Muscle of back (tissue), 13 donors: ENCODE measurements at places on chromosomes 7 and 10.

DNA sequence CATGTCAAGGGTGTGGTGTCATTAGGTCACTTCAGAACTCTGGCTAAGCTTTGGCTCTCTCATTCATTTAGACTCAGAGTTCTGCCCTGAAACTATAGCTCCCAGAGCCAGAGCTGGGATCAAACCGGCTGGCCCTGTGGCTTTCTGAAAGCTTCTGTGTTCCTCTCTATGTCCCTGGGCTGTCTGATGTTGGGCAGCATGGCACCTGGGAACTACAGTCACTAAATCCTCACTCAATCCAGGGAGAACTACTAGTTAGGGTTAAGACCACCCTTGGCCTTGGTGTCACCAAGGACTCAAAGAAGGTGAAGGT, 13.2 kb downstream of the ATG9B start:
- no peak for DNase-seq

GRCh38 chr10:16458166-16458955, 21.6 kb downstream of the PTER start:
- no peak for DNase-seq

DNA sequence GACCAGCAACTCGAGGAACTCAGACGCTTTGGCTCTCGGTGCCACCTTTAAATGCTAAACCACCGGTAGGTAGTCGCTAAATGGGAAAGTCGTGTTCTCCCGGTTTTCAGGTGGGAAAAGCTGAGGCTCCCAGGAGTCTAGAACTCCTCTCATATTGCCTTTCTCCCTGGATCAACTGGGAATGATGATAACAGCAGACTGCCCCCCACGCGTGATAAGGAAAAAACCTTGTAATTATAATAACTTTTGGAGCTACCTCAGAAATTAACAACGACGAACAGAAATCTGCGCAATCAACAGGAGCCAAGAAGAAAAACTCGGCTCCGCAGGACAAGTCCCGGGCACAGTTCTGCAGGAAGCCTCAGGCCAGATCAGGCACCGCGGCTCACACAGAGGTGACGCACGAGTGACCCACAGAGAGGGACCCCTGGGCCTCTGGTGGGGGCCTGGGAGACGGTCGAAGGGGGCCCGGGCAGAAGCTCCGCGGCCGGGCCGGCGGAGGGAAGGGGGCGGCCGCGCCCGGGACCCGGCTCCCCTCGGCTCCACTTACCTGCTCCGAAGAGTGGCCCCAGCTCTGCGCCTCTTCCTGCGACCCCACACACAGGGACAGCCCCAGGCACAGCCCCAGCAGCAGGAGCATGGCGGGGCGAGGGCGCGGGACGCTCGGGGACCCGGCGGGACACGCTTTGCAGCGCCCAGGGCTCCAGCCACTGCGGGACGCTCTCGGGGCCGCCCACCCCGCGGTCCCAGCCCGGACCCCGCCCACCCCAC, at the start of gene ITIH5:
ITIH5 (minus strand) TSS at position 714 of the 771 bp plus-strand sequence; CDS start at position 640, 74 bp downstream.
- peak; percentile 65 for DNase-seq

DNA sequence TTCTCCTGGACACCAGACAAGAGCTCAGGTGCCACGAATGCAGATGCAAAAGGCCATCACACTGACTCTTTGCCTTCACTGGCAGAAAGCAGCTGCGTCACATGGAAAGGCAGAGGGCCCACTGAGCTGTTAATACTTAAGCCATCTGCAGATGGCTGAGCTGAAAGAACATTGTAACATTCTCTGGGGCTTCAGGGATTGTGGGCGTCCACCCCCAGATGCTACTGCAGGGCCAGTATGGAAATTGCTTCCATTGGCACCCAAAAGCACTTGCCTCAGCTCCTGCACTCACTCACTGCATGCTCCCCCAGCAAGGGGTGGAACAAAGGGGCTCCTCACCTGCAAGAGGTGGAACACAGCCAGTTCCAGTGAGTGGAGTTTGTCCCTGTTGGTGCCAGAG, 1264.6 kb downstream of the REEP3 start:
- DNase-seq: peak; percentile 2

- peak; percentile 36 for DNase-seq
Observed at GRCh38 chr7:29193316-29194205, 1.0 kb upstream of the CHN2 start.

GRCh38 chr7:41652267-41652666, 50.6 kb downstream of the INHBA start:
- DNase-seq: peak; percentile 89

DNA sequence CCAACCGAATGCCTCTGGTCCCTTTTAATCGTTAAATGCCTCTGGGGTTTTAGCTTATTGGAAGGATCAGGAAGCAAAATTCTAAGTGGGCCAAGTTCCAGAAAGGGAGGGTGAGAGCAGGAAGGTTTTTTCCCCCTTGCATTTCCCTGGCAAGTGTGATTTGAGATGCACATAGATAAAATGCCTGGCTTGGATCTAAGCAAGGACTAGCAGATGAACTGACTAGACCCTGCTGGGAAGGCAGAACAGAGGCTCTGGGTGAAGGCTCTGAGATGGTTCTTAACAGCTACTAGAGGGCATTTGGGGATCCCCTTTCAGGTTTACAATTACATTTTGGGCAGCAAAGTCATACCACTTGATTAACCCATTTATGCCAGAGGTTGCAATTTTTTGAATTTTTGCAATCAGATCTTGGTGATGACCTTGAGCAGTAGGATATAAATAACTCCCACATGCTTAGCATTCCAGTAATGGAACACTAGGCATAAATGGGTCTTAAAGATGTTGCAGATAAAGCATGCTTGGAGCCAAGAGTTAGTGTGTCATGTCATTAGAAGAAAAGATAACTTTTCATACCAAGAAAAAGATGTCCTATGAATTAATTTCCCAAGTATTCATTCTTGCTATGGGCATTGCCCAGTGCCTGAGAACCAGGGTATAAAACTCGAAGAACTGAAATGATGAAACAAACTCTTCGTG, 205.9 kb downstream of the SEC23IP start:
- DNase-seq: no peak

- DNase-seq: no peak
Observed at GRCh38 chr10:91201213-91201996, 19.1 kb upstream of the PCGF5 start.

DNA sequence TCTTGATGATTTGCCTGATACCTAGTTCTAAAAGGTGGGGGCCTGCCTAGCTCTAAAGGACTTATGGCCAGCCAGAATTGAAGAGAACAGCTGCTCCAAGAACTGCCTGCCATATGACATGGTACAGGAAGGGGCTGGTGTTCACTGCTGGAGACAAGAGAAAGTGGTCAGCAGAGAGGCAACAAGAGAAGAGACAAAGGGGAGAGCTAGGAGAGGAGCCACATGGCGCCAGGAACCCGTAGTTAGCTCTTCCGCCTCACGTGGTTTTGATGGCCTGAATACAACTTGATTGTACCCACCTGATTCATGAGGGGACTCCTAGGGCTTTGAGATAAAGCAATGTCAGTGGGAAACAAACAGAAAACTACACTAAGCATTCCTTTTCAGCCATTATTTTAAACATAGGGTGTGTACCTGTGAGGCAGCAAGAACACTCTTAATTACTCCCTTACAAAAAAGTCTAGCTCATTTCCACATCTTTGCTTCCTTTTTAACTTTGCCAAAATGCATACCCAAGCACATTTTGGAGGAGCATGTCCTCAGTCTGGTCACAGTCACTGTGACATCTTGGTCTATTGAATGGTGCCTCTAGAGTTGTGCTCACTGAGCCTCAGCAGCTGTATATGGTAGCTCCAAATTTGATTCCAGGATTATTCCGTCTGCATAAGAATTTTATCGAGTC, 71.6 kb downstream of the CCDC71L start:
- DNase-seq: no peak

DNA sequence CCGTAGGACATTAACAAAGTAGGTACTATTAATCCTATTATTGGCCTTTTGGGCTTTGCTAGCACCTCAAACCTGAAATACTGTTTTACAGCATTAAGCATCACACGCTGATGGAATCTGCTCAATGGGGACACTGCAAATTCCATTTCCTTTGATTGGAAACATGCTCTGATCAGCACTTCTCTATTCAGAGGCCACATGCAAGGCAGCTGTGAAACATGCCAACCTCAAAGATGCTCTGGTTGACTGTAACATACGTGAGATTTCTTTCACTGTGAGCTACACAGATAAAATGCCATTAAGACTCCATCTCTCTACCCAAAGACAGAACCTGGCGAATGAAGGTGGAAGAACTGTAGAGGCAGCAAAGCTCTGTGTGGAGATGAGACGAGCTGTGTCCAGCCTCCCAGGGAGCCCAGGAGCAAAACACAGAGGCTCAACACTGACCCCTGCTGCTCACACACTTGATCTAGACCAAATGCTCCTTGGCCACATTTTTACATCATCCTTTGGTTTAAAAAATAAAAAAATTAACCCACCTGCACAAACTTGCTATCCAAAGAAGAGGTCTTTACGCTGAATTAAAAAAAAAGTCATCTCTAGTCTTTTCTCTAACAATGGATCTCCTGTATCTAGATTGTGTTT, 8.0 kb downstream of the RSU1 start:
- DNase-seq: no peak

DNA sequence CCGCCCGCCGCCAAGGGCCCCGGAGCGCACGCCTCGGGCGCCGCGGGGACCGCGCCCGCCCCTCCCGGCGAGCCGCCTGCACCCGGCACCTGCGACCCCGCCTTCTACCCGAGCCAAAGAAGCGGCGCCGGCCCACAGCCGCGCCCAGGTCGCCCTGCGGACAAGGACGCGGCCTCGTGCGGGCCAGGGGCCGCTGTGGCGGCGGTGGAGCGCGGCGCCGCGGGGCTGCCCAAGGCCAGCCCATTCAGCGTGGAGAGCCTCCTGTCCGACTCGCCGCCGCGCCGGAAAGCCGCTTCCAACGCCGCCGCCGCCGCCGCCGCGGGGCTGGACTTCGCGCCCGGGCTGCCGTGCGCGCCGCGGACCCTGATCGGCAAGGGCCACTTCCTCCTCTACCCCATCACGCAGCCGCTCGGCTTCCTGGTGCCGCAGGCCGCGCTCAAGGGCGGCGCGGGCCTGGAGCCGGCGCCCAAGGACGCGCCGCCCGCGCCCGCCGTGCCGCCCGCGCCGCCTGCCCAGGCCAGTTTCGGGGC, 3.5 kb downstream of the UNCX start:
- no peak for DNase-seq

DNA sequence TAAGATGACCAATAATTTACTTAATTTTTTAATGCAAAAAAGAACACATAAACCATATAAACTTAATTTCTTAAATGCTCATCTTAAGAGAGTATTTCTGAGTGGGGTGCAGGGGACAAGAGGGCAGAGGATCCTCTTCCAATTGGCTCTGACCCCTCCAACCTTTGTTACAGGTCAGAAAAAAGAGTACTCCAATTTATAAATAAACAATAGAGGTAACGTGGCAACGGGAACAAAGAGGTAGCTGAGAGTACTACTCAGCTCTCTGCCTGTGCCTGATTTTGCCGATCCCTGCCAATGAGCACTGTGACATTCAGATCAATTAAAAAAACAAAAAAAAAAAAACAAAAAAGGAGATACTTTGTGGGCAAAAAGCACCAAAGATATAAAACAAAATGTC, 307.9 kb downstream of the PARD3 start:
- no peak for DNase-seq

GRCh38 chr7:5309146-5309545, 26.4 kb downstream of the SLC29A4 start:
- no peak for DNase-seq

DNA sequence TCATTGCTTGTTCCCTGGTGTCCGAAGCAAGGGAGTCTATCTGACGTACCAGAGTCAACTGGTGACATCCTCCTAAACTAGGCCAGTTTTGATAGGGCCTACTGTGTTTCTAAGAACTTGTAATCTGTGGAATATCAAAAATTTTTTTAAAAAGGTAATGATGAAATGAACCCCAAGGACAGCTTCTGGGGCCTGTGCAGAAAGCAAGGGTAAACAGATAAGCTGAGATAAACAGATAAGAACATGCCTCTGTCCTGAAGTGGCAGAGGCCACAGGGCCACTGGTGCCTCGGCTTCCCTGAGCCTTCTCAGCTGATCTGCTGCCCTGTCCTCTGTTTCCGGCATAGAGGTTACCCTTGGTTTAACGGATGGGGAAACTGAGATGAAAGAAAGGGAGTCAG, 8.8 kb downstream of the GRK5 start:
- DNase-seq: no peak

GRCh38 chr10:79236433-79236765, 110.9 kb upstream of the PPIF start:
- DNase-seq: no peak

DNA sequence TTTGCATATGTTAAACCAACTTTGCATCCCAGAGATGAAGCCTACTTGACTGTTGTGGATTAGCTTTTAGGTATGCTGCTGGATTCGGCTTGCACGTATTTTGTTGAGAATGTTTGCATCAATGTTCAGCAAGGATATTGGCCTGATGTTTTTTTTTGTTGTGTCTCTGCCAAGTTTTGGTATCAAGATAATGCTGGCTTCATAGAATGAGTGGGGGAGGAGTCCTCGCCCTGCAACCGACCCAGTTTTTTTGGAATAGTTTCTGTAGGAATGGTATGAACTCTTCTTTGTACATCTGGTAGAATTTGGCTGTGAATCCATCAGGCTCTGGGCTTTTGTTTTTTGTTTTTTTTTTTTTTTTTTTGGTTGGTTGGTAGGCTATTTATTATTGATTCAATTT, 147.9 kb downstream of the AHR start:
- no peak for DNase-seq

DNA sequence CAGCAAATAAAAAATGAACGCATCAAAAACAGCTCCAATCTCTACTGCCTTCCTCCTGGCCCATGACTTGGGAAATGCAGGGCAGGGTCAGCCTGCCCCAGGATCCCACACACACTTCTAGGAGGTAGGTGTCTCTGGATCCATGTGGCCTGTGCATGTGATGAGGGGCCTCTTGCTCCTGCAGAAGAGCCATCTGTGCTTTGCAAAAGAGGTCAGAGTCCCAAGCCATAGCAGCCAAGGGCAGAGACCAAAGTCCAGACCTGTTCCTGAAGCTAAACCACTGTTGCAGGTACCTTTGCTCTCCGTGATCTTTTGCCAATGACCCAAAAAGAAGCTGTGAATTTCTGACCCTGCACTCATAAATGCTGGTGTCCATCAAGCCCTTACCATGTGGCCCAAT, 57.1 kb downstream of the KCNMA1 start:
- no peak for DNase-seq

DNA sequence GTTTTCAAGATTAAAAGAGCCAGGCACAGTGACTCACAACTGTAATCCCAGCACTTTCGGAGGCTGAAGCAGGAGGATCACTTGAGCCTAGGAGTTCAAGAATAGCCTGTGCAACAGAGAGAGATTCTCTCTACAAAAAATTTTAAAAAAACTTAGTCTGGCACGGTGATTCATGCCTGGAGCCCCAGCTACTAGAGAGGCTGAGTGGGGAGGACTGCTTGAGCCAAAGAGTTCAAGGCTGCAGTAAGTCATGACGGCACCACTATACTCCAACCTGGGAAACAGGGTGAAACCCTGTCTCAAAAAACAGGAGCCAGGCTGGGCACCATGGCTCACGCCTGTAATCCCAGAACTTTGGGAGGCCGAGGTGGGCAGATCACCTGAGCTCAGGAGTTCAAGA, 86.6 kb upstream of the KCTD7 start:
- DNase-seq: no peak

- peak; percentile 76 for DNase-seq
Observed at GRCh38 chr10:71963351-71964097, 671 bp upstream of the CHST3 start.
